ENCODE measurements at places on chromosomes 3 and 15.

DNA sequence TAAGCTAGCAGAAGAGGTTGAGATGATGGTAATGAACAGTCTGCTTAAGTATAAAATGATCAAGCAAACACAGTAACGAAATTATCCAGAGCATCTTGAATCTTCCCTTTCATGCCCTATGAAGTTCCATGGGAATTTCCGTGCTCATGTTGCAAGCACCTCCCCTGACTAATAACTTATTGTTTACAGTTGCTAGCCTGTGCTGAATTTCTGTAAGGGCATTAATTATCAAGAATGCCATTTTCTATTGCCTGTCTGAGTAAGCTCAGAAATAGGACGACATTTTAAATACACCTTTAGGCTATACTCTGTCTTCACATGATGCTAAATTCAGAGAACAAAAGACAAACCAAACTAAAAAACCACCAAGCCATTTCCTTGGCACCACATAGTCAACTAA is 257.5 kb upstream of the LRTM1 start:
- DNase-seq, result no peak

DNA sequence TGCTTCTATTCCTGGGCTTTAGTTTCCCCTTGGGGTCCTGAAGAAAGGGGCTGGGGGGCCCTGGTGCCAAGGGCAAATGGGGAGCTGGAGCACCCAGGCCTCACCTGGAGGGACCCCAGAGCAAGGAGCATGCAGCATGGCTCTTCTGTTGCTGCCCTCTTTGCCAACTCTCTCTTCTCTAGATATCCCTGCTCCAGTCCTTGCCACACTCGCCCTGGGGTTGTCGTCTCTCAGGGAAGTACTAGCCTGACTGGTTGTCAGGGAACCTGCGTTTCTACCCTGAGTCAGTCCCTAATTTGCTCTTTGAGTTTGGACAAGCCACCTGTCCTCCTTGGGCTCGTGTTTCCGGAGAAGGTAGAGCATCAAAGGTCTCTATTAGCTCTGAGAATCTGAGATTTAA is 63.7 kb upstream of the UBE2Q2 start:
- no peak for DNase-seq

DNA sequence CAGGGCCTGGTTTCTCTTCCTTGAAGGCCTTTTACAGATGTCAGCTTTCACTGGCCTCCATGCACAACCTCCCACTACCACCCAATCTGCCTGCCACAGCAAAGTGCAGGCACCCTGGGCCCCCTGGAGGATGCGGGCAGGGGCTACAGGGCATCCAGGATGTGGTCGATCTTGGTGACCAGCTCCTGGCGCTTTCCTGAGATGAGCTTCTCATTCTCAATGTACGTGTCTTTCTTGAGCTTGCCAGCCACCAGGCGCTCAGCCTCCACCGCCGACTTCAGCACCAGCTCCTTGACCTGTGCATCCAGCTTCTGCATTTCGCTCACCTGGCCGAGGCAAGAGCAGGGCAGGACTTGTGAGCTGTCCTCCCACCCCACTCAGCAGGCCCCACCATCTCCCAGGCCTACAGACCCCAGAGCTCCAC is 30.3 kb downstream of the RPN1 start:
- DNase-seq, result no peak

DNA sequence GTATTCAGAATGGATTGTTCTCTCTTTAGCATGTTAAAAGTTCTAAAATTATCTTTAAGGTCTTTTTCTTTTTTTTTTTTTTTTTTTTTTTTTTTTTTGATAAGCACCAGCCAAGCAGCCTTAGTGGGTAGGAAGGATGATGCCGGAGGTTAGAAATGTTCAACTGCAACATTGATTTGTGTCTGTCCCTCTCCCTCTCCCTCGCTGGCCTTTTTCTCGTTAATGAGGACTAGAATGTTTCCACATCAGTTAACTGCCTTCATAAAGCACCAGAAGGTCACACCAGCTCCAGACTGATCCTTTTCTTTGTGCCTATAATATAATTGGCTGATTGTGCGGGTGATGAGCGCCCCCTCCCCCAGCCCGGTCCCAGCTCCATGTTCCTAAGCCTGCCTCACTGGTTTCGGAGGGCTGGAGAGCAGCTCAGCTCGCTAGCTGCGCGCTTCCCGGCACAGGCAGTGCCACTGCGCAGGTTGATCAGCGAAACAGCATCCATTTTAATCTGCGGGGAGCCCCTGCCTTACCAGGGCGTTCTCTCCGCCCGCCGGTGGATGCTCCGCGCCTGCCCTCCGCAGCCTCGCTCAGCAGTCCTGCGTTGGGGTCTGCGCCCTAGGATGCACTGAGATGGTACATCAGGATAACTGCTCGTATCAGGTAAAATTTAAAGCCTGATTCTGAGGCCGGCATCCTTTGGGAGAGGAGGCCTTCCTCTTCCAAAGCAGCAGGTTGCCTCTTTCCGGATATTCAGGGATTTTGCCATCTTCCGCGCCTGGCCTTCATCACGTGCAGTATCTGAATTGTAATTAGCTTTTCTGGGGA is 148.9 kb upstream of the IL12A start:
- DNase-seq, result no peak

DNA sequence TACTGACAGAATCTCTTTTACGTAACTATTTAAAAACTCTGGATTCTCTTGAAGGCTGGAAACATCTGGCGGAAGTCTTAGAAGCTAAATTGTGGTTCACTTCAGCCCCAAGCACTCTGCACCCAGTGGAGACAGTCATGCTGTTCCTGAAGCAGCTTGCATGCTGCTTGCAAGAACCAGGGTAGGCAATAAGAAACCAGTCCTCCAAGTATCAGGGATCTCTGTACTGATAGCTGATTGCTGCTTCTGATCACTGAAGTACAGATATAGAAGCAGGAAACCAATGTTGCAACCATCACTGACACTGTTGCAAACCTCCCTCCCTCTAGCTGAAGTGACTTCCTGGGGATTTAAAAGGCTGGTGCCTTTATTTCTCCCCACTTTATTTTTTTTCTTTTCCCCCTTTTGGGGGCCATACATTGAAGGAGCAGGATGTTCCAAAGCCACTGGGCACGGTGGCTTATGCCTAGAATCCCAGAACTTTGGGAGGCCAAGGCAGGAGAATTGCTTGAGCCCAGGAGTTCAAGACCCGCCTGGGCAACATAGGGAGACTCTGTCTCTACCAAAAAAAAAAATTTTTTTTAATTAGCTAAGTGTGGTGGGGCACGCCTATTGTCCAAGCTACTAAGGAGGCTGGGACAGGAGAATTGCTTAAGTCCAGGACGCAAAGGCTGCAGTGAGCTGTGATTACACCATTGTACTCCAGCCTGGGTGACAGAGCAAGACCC is 15.3 kb downstream of the SPCS1 start:
- DNase-seq, result no peak

- DNase-seq, result no peak
Measured at GRCh38 chr3:20080956-20081554, 40.8 kb downstream of the KAT2B start.

DNA sequence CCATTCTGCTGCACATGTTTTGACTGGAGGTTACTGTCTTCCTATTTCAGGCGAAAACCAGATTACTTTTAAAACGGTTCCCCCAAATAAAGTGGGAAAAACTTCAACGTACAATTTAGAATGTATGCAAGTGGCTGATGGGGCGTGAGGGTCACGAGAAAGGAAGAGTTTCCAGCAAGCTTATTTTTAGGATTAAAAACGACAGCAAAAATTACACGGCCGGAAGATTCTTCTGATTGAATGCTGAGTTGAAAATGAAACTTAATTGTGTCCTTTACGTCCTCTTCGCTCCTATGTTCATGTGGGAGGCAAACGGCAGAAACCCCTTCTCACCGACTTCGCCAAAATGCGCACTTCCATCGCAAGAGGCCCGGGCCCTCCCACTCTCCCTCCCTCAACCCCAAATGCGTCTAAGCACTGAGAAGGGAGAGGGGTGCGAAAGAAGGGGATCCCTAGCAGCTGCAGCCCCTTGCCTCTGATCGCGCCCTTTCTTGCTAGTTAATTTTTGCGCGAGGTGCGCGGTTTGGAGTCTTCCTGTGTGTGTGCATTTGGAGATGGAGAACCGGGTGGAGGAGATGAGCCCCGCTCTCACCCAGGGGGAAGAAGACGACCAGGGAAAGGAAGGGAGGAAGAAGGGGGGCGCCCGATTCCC is 656 bp downstream of the CD47 start:
- peak; percentile 6 for DNase-seq

DNA sequence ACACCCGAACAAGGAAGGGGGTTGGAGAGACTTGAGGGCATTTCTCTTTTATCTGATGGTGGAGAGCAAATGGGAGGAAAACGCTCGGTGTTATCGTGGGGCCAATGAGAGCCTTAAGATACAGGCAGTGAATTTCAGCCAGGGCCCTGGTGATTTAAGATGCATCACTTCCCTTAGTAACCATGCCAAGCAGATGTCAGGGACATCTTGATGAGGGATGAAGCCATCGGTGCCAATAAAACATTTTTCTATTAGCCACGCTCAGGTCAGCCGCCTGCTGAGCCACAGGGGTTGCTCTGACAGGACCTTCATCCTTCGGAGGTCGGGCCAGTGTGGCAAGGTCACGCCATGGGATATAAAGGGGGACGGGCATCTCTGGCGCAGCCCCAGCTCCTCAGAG is 10.6 kb downstream of the IQSEC1 start:
- DNase-seq, result no peak

DNA sequence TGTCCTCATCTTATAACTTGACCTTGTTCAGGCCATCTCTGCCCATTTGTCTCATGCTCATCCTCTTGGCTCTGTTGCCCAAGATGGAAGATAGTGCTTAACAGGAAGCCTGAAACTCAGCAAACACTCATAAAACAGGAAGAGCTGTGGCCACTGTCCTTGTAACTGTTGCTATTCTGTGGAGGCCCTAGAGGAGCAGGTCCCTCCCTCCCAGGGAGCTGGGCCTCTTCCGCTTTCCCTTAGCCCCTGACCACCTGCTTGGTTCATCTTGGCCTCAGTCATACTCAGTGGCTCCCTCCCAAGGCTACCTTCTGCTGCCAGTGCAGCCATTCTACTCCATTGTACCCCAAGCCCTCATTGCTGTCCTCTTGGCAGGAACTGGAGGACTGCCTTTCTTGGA is 3.5 kb downstream of the MAPKAPK3 start:
- no peak for DNase-seq

DNA sequence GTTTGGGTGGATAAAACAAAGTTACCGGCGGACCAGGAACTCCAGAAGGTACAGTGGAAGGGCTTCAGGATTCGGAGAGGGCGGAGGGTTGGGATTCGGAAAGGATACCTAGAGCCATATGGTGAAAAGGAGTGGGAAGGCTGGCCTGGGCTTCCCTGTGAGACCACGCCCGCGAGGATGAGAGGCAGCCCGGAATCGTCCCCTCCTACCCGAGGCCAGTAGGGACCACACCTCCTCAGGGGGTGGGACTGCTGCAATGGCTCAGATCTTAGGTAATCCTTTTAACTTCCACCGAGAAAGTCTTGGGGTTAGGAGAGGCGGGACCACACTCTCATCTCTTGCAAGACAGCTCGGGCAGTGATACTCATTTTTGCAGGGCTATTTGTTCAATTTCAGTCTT is 511.3 kb downstream of the OCA2 start:
- no peak for DNase-seq

Measured in LoVo (cell line).